Forelimb muscle (tissue), 1 donor: ENCODE measurements at places on chromosomes 16 and 17. TPM values are rescaled to one million over a fixed set of nuclear protein-coding genes. Genes with fewer than 3 reads are reported as not detected.

DNA sequence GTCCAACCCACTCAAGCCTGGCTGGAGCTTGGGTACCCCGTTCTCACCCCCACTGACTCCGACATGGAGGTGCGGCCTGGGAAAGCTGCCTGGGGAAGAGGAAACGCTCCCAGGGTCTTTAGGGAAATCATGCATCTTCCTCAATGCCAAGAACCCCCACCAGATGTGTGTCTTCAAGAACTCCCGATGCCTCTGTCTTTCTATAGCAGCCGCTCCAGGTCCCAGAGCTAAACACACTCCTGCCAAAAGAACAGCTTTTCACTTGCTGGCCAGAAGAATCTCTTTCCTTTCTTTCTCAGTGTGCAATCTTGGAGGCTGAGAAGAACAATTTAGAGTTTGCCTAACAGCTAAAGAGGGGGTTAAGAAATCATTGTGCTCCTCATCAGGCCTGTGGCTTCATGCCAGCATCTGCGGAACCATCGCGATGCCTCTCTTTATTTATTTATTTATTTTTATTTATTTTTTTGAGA is 41.1 kb upstream of the MTSS2 start:
- DNase-seq = peak; percentile 88

The ASPA gene
- 2.0 TPM for polyA plus RNA-seq

The TBC1D28 gene
- not detected for polyA plus RNA-seq

GRCh38 chr17:76986365-76986764 is 118.2 kb downstream of the MGAT5B start:
- no peak for DNase-seq
